ENCODE measurements at places on chromosomes 6 and 20. TPM values are rescaled to one million over a fixed set of nuclear protein-coding genes. Genes with fewer than 3 reads are reported as not detected.

The CD24 gene
- total RNA-seq, result 62.5 TPM

The SULF2 gene
- total RNA-seq, result 42.4 TPM

The MATN4 gene
- 0.49 TPM for total RNA-seq

The UFL1 gene
- 33.7 TPM for total RNA-seq

The E2F1 gene
- total RNA-seq, result 6.4 TPM

The NT5E gene
- total RNA-seq, result 13.9 TPM

The PRSS16 gene
- total RNA-seq, result 3.2 TPM

All from lung (tissue), 17 donors.